ELF-1 (cell line): ENCODE measurements at places on chromosomes 3 and 15.

- no peak for DNase-seq
These were observed 36.0 kb downstream of the USP13 start for GRCh38 chr3:179688850-179689249.

DNA sequence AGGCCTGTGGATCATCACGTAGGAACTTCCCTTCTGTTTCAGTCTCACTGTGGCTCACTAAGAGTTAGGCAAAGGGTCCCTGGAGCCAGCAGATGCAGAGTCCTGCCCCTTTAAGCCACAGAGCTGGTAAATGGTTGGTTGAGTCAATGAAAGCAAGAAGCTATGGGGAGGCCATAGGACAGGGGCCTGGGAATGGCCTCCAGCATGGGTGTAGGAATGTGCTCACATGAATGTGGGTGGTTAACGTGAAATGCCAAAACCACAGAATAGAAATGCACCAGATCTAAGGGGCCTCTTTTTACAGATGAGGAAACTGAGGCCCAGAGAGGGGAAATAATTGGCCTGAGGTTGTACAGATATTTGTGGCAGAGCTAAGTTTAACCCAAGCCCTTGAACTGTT is 150.3 kb downstream of the TLE3 start:
- no peak for DNase-seq

GRCh38 chr3:15804553-15805095 is 6.8 kb upstream of the ANKRD28 start:
- no peak for DNase-seq

GRCh38 chr3:143357700-143358099 is 238.1 kb downstream of the CHST2 start:
- no peak for DNase-seq

GRCh38 chr15:56960116-56960515 is 41.7 kb downstream of the TCF12 start:
- DNase-seq = no peak

DNA sequence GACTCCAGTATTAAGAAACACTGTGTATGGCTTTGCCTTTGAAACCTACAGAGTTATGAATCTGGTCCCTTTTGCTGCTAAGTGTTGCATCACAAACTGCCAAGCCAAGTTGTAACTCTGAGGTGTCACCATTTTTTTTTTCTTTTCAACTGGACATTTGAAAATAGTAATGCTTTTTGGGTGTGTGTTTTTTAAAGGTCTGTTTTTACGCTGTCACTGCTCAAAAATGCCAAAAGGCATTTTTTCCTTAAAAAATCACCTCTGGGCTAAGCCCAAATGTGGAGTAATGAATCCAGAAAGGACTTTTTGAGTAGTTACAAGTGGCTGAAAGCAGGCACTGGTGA is 9.5 kb downstream of the SMAD3 start:
- DNase-seq = no peak
